ENCODE measurements at places on chromosomes 16 and 17.
A peak's percentile ranks its signal among the peaks of the same experiment; 100 is the strongest.

DNA sequence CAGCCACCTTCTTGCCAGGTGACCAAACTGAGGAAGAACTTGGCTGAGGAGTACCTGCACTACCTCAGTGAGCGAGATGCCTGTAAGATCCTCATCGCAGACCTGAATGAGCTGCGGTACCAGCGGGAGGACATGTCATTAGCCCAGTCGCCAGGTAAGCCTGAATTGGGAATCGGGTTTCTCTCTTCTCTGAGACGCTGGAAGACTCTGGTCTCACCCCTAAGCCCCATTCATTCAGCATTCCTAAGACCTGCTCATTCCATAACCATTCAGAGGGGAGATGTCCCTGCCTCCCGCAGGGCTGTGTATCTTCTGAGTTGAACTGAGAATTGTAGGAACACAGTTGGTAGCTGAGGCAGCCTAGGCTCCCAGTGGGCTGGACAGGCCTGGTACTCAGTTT lies 17.0 kb upstream of the THAP11 start:
- no peak for DNase-seq

GRCh38 chr16:3578610-3579551 lies 1.7 kb upstream of the NLRC3 start:
- DNase-seq, result peak; percentile 79

- DNase-seq, result peak; percentile 83
These were observed 761 bp upstream of the MATCAP1 start for GRCh38 chr16:67184453-67184994.

DNA sequence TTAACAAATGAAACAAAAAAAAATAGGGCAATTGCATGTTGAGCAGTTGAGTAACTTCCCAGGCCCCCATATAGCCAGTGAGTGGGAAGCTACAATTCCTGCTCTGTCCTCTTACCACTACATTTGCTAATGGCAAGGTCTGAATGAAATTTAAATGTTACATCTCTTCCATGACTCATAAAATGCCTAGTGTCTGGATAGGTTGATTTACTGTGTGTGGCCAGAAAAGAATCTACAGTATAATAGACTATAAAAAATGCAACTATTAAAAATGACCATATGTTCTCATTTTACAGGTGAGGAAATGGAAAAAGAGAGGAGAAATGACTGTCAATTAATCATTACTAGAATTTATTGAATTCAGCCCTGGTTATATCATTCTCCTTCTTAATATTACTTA lies 1199.3 kb downstream of the CDH11 start:
- DNase-seq, result no peak

DNA sequence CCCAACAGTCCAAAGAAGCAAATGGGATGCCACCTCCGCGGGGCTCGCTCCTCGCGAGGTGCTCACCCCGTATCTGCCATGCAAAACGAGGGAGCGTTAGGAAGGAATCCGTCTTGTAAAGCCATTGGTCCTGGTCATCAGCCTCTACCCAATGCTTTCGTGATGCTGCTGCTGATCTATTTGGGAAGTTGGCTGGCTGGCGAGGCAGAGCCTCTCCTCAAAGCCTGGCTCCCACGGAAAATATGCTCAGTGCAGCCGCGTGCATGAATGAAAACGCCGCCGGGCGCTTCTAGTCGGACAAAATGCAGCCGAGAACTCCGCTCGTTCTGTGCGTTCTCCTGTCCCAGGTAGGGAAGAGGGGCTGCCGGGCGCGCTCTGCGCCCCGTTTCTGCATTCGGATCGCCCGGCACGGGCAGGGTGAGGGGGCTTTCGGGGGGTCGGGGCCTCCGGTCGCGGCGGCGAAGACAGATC lies at the start of gene CDH13:
Gene CDH13, plus strand, starts transcription at position 179 of the 471 bp plus-strand sequence.
- DNase-seq, result peak; percentile 69

DNA sequence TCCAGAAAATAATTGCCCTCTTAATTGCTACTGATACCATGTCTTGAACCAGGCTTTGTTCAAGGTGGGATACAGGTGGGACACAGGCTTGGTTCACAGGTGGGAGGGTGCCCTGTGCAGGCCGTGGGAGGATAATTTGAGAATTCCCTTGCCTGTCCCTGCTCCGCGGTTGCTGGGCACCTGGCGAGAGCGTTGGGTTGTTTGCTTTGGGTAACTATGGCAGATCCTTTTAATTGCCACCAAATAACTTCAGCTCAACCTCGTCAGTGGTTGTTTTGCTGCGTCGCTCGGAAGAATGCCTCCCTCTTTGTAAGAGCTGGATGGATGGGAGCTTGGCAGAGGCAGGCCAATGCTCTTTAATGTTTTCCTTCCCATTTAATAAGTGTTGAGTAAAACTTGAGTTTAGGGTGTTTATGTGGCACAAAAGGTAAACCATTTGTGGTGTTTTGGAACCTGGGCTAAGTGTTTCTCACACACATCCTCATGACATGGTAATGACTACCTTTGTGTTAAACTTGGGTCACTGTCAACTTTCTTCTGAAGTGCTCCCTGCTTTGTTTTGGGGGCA lies 202.5 kb downstream of the MSI2 start:
- no peak for DNase-seq
